Natural killer cell treated with Interleukin-12 subunit alpha and Interleukin-12 subunit beta and Interleukin-15 and Interleukin-18, amount 100 ng/mL, for 72 hours (primary cell): ENCODE measurements at places on chromosomes 5 and 9. TPM values are rescaled to one million over a fixed set of nuclear protein-coding genes. Genes with fewer than 3 reads are reported as not detected.
A peak's percentile ranks its signal among the peaks of the same experiment; 100 is the strongest.

DNA sequence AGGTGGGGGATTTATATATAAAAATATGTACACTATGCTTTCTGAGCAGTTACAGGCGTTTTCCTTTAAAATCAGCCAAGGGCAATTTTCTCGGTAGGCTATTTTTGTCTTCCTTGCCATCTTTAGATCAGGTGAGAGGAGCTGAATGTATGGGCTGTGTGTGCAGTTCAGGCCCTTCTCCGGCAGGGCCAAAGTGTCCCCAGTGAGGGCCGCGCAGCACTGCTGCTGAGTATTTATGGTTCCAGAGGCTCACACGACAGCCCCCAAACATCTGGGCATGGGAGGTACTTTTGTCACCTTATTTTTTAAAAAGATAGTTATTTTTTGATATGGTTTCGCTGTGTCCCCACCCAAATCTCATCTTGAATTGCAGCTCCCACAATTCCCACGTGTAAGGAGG is 11.5 kb downstream of the GFPT2 start:
- no peaks in the 10 kb centered on the region for H3K36me3 ChIP-seq
- H3K27me3 ChIP-seq, result peaks cover 15% of the 10 kb centered on the region
- no peak overlapping the region for H3K27ac ChIP-seq
- no peak for DNase-seq

DNA sequence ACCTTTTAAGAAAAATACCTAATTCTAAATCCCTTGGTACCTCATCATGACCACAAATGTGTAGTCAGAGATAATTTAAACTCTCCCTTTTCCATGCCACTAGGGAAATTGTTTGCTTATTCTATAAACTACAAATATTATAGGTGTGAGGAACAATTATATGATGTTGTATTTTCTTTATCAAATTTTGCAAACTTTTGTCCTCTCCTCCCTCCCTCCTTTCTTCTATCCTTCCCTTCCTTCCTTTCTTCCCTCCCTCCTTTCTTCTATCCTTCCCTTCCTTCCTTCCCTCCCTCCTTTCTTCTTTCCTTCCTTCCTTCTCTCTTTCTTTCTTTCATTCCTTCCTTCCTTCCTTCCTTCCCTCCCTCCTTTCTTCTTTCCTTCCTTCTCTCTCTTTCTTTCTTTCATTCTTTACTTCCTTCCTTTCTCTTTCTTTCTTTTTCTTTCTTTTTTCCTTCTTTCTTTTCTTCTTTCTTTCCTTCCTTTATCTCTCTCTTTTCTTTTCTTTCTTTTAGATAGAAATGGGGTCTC is 41.2 kb downstream of the SPZ1 start:
- no peak for DNase-seq
- no peaks in the 10 kb centered on the region for H3K36me3 ChIP-seq
- H3K27me3 ChIP-seq, result peaks cover 9% of the 10 kb centered on the region
- no peaks in the 10 kb centered on the region for H3K4me1 ChIP-seq
- H3K27ac ChIP-seq, result no peak overlapping the region

The FAM169A gene
- total RNA-seq, result 13.4 TPM

- H3K27ac ChIP-seq, result no peak overlapping the region
- no peaks in the 10 kb centered on the region for H3K4me1 ChIP-seq
- no peak overlapping the region for H3K4me3 ChIP-seq
- peaks cover 44% of the 10 kb centered on the region for H3K27me3 ChIP-seq
Measured at GRCh38 chr9:6214903-6215302, 704 bp upstream of the IL33 start.

The PCA3 gene
- total RNA-seq, result not detected

DNA sequence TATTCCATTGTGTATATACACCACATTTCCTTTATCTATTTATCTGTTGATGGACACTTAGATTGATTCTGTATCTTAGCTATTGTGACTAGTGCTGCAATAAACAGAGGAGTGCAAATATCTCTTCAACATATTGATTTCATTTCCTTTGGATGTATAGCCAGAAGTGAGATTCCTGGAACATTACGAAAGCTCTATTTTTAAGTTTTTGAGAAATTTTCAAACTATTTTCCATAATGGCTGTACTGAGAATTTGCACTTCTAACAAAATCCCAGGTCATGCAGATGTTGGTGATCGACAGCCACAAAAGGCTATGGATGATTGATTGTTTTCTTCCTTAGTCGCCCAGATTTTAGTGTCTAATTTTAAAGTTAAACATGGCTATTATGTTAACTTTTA is 132.7 kb upstream of the MTAP start:
- H3K27me3 ChIP-seq, result peaks cover 35% of the 10 kb centered on the region
- no peak for DNase-seq
- H3K27ac ChIP-seq, result no peak overlapping the region
- no peaks in the 10 kb centered on the region for H3K36me3 ChIP-seq
- peaks cover 10% of the 10 kb centered on the region for H3K4me1 ChIP-seq
- no peak overlapping the region for H3K4me3 ChIP-seq

The PCDHA1 gene
- not detected for total RNA-seq

DNA sequence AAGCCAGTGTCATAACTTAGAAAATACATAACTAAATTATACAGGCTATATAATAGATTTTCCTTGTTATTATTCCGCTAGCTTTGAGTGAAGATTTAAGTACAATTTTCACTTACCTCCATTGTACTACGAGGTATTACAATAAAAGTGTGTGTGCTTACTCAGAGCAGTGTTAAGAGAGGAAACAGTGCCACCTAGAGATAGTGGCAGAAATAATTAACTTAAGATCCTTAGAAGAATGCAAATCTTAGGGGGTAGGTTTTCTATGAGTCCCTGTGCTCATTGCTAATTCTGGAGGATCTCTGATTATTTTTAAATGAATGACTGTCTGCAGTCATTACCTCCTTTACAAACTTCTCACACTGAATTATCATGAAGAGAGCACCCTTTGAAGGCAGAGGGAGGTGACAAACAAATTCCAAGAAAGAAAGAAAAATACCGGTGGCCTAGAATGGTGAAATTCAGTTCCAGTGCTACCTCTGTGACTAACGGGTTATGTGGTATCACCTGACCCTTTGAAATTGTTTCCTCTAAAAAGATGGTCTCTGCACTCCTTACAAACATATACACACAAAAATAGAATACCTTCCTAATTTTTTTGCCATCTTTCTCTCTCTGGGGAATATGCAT is 379.8 kb downstream of the TRIM36 start:
- no peaks in the 10 kb centered on the region for H3K36me3 ChIP-seq
- no peak for DNase-seq
- no peak overlapping the region for H3K4me3 ChIP-seq
- no peak overlapping the region for H3K27ac ChIP-seq
- no peaks in the 10 kb centered on the region for H3K4me1 ChIP-seq

- H3K4me1 ChIP-seq, result no peaks in the 10 kb centered on the region
- H3K27ac ChIP-seq, result no peak overlapping the region
- no peak overlapping the region for H3K4me3 ChIP-seq
- no peaks in the 10 kb centered on the region for H3K36me3 ChIP-seq
- peaks cover 20% of the 10 kb centered on the region for H3K27me3 ChIP-seq
Measured at GRCh38 chr5:174325431-174325830, 279.9 kb downstream of the NSG2 start.

The ACTBL2 gene
- not detected for total RNA-seq

The AFAP1L1 gene
- total RNA-seq, result 0.33 TPM

The INSL4 gene
- total RNA-seq, result not detected

DNA sequence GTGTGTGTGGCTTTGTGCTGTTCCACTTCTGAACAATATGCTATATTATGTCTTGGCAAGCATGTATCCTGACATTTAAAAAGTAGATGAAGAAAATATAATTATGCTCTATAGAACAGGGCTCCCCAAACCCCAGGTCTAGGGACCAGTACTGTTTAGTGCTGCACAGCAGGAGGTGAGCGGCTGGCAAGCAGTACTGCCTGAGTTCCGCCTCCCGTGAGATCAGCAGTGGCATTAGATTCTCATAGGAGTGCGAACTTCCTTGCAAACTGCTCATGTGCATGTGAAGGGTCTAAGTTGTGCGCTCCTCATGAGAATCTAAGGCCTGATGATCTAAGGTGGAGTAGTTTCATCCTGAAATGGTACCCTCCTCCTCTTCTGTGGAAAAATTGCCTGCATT is 979.1 kb upstream of the CTNND2 start:
- no peak overlapping the region for H3K27ac ChIP-seq
- H3K36me3 ChIP-seq, result peaks cover 5% of the 10 kb centered on the region
- DNase-seq, result no peak
- no peak overlapping the region for H3K4me3 ChIP-seq
- H3K27me3 ChIP-seq, result no peaks in the 10 kb centered on the region

The SPAG8 gene
- 1.6 TPM for total RNA-seq

The MAMDC2 gene
- total RNA-seq, result not detected

- no peaks in the 10 kb centered on the region for H3K4me1 ChIP-seq
- H3K27ac ChIP-seq, result no peak overlapping the region
- H3K36me3 ChIP-seq, result no peaks in the 10 kb centered on the region
- H3K27me3 ChIP-seq, result no peaks in the 10 kb centered on the region
- no peak overlapping the region for H3K4me3 ChIP-seq
- no peak for DNase-seq
Measured at GRCh38 chr5:29197631-29198454, 1995.6 kb upstream of the CDH6 start.

- no peaks in the 10 kb centered on the region for H3K27me3 ChIP-seq
- no peak overlapping the region for H3K4me3 ChIP-seq
- no peaks in the 10 kb centered on the region for H3K36me3 ChIP-seq
- no peak for DNase-seq
Measured at GRCh38 chr5:170971-171800, 20.1 kb upstream of the LRRC14B start.

- no peaks in the 10 kb centered on the region for H3K36me3 ChIP-seq
- no peak overlapping the region for H3K27ac ChIP-seq
- no peaks in the 10 kb centered on the region for H3K4me1 ChIP-seq
- H3K27me3 ChIP-seq, result no peaks in the 10 kb centered on the region
- no peak overlapping the region for H3K4me3 ChIP-seq
Measured at GRCh38 chr5:52282647-52283046, 505.1 kb upstream of the ITGA1 start.

DNA sequence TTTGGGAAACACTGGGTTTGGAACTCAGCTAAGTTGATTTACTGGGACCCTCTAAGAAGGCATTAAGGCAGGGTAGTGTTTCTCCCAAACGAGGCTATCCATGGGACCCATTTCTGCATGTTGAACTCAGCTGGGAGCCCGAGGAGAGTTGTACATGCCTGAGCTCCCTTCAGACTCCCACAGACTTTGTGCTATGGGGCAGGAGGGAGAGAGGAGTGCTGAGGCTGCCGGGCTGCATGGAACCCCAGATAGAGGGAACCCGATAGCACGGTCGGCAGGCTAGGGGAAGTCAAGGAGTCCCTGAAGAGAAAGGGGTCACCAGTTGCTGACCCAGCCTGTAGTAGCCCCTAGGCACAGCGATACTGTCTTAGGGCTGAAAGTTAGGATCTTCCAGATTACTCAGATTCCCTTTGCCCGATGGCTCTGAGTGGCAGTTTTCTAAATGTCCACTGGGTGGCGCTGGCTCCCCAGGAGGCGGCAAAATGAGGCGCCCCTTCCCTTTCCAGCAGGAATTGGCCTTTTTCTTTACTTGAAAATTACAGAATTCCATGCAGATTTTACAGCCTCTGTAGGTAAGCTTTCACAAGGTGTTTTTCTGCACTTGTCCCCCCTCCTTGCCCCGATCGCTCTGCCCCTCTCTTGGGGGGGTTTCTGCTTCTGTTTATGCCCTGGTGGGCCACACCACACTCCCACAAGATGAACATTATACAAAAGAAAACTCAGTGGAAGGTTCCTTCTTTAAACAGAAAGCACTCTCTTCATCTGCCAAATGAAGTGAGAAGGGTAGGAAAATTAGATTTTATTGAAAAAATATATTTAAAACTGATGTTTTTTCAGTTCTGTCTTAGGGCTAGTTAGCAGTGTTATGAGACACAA is 17.8 kb downstream of the NANS start:
- peaks cover 15% of the 10 kb centered on the region for H3K4me1 ChIP-seq
- peak; percentile 76 for DNase-seq
- H3K4me3 ChIP-seq, result peak overlapping the region; percentile 15
- peaks cover 11% of the 10 kb centered on the region for H3K36me3 ChIP-seq
- H3K27me3 ChIP-seq, result no peaks in the 10 kb centered on the region

The AQP7 gene
- not detected for total RNA-seq

DNA sequence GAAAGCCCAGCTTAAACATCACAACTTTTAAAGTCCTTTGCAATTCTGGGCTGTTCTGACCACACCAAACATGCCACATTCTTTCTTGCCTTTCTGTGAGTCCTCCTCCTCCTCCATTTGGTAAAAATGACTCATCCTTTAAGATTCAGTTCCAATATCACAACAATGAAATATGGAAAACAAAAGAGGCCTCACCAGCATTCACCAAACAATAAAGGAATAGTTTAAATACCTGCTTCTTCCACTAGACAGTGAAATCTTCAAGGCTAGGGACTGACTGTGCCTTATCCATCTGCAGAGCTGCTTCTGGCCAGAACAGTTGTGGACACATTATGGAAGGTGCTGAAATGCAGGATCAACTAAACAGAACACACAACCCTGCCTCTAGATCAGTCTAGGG is 36.0 kb downstream of the NR6A1 start:
- H3K27me3 ChIP-seq, result no peaks in the 10 kb centered on the region
- H3K36me3 ChIP-seq, result no peaks in the 10 kb centered on the region
- no peak overlapping the region for H3K4me3 ChIP-seq
- H3K4me1 ChIP-seq, result no peaks in the 10 kb centered on the region

DNA sequence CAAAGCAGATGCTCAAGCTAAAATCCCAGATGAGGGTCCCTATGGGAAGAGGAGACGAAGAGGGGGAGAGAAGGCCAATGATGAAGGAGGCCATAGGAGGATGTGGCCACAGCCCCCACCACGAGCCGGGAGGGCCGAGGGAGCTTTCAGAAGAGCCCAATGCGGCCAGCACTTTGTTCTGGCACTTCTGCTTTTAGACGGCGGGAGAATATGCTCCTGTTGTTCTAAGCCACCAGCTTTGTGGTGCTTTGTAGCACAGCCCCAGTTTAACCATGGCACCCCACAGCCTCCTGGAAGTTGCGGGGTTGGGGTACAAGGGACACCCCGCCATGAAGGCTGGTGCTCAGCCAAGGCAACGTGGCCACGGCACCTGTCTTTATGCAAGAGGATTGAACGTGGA is 33.4 kb downstream of the LPCAT1 start:
- peaks cover 72% of the 10 kb centered on the region for H3K4me1 ChIP-seq
- peaks cover 5% of the 10 kb centered on the region for H3K36me3 ChIP-seq
- no peak for DNase-seq
- H3K27ac ChIP-seq, result peak overlapping the region; percentile 85
- H3K4me3 ChIP-seq, result peak overlapping the region; percentile 75

GRCh38 chr9:100879884-100880283 is 148.6 kb upstream of the PLPPR1 start:
- no peaks in the 10 kb centered on the region for H3K36me3 ChIP-seq
- no peaks in the 10 kb centered on the region for H3K4me1 ChIP-seq
- H3K27me3 ChIP-seq, result no peaks in the 10 kb centered on the region
- no peak for DNase-seq
- no peak overlapping the region for H3K4me3 ChIP-seq
- no peak overlapping the region for H3K27ac ChIP-seq

The MZB1 gene
- total RNA-seq, result 10.3 TPM
